Urinary bladder (tissue), 4 donors: ENCODE measurements at places on chromosomes 7 and 10. TPM values are rescaled to one million over a fixed set of nuclear protein-coding genes. Genes with fewer than 3 reads are reported as not detected.

LRIT2 gene
- polyA plus RNA-seq: not detected

ITGB8 gene
- 6.3 TPM for polyA plus RNA-seq

ABCC2 gene
- 2.4 TPM for polyA plus RNA-seq

DNA sequence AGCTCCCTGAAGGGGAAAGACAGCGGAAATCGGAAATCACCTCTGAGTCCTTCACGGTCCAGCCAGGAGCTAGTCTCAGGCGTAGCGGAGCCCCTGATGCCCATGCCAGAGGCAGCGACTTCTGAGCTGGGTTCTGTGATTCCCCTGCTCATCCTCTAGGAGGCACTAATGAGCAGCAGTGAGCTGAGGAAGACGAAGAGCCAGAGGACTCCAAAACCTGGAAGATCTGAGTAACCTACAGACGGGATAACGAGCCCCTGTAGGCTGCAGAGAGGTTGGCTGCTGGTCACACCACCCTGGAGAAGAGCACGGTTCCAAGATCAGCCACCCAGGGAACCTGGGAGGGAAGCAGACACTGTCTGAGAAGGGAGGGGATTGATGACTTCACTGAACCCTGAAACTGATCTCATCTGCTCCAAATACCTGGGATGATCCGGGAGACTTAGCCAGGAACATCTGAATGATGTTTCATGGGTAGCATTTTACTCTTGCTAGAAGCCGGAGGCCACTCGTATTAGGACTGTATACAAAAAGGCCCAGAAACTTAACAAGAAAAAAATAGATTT, 304.1 kb downstream of the PAXIP1 start:
- DNase-seq: no peak

DNA sequence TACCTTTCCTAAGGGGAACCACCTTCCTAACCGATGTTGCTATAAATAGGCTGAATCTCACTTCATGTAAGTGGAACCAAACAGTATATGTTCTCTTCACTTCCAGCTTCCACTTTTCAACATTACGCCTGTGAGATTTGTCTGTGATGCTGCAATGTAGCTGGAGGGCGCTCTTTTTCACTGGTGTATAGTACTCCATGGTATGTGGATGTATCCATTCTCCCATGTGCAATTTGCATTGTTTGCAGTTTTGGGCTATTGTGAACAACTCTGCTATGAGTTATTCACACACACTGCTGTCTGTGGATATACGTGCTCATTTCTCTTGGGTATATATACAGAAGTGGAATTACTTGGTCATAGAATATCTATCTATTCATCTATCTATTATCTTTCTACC, 75.9 kb upstream of the GNA12 start:
- no peak for DNase-seq

DNA sequence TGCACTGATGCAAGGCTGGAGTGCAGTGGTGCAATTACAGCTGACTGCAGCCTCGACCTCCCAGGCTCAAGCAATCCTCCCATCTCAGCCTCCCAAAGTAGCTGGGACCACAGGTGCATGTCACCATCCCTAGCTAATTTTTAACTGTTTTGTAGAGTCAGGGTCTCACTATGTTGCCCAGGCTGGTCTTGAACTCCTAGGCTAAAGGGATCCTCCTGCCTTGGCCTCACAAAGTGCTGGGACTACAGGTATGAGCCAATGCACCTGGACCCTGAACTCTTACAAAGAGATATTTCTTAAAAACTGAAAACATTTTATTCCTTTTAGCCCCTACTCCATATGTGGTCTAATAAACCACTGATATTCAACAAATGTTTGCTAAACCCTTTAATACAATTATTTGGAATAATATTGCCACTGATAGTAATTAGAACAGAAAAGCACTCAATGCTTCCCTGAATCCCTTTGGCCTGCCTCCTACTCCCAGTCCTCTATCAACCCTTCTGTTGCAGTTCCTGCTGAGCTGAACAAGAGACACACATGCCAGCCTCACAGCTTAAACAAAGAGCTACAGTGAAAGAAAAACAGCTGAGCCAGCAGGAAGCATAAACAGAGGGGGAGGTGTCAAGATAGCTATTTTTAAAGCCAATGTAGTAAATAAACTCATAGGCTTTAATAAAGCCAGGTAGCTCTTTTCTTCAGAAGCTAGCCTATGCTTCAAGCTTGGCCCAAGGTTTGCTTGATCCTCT, 7.0 kb upstream of the GNAI1 start:
- DNase-seq: no peak

GRCh38 chr10:49362596-49363260, 33.2 kb downstream of the DRGX start:
- DNase-seq: no peak
